Stimulated activated CD8-positive, alpha-beta memory T cell treated with anti-CD3 and anti-CD28 coated beads, Interleukin-7, amount 100 ng/mL, for 48 hours (primary cell): ENCODE measurements at places on chromosomes 2 and 18.

DNA sequence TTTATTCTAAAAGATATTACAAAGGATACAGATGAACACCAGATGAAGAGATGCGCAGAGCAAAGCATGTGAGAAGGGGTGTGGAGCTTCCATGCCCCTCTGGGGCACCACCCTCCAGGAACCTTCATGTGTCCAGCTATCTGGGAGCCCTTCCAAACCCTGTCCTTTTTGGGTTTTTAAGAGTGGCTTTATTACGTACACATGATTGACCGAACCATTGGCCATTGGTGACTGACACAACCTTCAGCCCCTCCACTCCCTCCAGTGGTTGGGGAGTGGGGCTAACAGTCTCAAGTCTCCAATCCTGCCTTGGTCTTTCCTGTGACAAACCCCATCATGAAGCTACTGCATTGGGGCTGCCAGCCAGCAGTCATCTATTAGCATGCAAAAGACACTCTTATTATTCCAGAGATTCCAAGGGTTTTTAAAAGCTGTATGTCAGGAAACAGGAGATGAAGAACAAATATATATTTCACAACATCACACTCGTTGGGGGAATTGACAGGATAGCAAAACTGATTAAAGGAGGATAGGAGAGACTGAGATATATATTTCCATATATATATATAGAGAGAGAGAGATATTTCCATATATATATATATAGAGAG, 19.4 kb downstream of the IL1B start:
- DNase-seq = no peak

DNA sequence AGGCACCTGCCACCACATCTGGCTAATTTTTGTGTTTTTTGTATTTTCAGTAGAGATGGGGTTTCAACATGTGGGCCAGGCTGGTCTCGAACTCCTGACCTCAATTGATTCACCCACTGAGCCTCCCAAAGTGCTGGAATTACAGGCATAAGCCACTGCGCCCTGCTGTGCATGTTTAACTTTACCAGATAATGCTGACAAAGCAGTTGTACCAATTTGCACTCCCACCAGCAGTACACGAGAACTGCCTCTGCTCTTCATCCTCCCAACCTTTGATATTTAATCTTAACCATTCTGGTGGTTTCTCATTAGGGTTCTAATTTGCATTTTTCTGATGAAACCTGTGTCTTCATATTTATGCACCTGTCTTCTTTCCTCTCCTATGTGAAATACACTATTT, 12.0 kb upstream of the DYM start:
- DNase-seq = no peak

- DNase-seq = no peak
Measured at GRCh38 chr2:81304154-81304830, 999.7 kb upstream of the LRRTM1 start.

DNA sequence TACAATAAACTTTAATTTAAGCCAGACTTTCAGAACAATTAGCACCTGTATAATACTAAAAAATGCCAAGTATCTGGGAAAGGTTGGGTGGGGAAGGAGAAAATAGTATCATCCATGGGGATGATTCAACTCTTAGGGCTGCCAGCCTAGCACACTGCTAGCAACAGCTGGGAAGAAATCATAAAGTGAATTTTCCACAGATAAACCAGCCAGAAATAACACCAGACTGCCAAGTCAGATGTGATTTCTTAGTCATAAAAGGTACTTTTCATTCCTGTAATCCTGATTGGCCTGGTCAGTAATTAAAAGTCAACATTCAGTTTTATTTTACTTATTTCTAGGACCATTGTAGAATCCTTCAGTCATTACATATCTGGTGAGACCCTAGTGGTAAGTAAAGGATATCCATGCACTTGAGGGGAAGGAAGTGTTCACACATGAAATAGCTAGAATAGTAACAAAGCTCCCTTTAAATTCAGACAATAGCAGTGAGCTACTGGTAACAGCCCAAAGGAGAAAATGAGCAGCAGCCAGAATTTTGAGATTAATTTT, 59.4 kb downstream of the LIMS1 start:
- no peak for DNase-seq

DNA sequence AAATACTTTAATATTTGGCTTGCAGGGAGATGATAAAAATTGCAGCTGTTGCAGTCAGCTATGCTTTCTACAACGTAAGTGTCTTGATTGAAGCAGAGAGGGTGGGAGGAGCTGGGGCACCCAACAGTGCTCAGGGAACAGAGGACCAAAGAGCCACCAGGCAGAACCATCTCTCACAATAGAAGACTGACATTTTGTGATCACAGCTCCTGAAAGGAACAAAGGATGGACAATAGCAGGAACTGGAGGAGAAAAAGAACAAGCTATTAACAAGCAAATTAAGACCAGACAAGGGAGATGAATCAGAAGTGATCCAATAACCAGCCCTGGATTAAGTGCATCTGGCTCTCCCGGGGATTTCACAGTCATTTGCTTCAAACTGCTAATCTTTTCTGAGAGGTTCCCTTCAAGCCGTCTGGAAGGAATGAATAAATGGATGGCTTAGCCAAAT, 65.7 kb upstream of the SMAD2 start:
- no peak for DNase-seq

DNA sequence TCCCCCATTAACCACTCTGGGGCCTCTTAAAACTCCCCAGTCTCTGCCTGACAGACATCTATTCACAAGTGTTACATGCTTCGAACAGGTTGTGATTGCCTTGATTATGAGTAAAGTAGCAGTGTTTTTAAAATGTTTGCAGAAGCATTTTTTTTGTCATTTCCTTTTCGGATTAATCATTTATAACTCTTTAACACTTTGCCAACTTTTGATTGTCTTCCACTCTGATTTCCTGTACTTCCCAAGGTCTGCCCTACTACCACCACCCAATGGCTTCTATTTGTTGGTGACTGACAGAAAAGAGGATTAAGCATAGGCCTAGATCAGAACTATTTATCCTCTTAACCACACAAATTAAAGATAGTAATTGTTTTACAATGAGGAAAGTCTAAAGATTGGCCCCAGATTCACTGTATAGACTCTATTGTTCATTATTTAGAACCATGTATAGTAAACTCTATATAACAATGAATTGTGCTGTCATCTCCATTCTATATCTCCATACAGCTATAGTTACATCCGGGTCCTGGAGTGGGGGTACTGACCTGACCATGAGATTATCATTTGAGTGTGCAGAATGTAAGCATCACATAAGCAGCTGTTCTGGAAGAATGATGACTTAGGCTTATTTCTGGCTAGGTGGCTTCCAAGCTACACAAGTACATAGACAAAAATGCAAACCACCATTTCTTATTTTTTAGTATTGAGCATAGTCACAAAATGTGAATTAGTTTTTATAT, 110.3 kb upstream of the RBMS1 start:
- DNase-seq = no peak

GRCh38 chr2:63844616-63845015, 2.9 kb downstream of the UGP2 start:
- no peak for DNase-seq

DNA sequence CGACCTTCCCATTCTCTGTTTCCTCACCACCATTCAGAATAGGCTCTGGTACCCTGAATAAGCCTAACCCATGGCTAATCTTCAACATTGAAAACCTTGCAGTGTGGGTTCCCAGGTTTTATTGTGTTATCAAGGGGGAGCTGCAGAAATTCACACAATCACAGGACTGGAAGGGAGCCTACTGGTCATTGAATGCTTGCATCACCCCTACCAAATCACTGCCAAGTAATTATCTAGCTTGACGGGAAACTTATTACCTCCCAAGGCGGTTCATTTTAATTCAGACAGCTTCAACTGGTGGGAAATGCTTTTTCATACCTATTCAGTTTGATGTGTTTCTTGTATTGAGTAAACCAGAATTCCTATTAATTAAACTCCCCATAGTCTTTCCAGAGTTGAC, 33.6 kb upstream of the EFEMP1 start:
- DNase-seq = no peak

GRCh38 chr18:449374-449773, 51.1 kb downstream of the COLEC12 start:
- DNase-seq = no peak

DNA sequence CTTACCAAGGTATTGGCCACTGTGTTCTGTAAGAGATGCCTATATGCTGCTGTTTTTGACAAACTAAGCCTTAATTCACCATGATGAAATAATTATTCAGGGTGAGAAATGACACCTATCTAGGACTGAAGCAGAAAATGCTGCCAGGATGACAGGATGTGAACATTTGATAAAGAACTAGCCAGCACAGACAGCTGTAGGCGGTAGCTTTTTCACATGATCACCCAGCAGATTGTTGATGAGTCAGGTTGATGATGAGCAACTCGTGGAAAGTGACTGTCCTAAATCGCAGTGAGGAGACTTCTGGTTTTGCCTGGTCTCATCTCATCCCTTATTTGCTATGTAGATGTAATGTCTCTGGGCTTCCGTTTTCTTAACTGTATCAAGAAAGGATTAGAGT, 144.1 kb downstream of the PRPF40A start:
- DNase-seq = peak; percentile 22

- no peak for DNase-seq
Measured at GRCh38 chr2:68796295-68796905, 61.8 kb downstream of the ARHGAP25 start.

- no peak for DNase-seq
Measured at GRCh38 chr2:60880643-60881046, 729 bp upstream of the REL start.
